Amniotic stem cell (primary cell): ENCODE measurements at places on chromosomes 7 and 10.
A peak's percentile ranks its signal among the peaks of the same experiment; 100 is the strongest.

DNA sequence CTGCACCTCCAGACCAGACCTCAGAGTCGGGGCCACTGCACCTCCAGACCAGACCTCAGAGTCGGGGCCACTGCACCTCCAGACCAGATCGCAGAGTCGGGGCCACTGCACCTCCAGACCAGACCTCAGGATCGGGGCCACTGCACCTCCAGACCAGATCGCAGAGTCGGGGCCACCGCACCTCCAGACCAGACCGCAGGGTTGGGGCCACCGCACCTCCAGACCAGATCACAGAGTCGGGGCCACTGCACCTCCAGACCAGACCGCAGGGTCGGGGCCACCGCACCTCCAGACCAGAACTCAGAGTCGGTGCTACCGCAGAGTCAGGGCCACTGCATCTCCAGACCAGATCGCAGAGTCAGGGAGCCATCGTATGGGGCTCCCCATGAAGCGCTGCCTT is 105.9 kb downstream of the ACTR3B start:
- DNase-seq: no peak

DNA sequence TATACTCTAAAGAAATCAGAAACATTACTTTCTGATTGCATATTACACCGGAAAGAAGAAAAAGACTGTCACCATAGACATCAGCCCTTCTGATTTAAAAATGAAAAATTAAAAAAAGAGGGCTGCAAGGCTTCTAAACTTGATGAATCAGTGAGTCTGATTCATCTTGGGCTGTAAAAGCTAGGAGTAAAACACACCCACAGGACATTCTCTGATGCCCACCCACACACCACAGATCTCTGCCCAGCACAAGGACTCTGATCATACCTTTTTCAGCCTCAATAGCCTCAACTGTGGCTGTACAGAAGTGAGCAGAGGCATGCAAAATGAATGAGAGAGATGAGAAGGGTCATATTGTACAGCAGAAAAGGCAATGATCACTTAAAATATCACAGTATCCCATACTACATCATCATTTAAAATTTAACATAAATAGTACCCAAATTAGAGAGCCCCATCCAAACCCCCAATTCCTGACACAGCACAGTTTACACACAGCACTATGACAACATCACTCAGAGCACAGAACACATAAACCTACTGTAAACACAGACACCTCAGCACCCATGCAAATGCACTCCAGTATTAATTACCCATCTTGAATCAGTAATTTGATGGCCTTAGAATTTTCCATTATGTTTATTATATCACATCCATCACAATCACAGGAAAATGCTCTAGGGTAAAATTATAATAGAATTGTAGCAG is 6.4 kb upstream of the MSS51 start:
- peak; percentile 4 for DNase-seq

- DNase-seq: no peak
Observed at GRCh38 chr7:930975-931758, 23.3 kb downstream of the ADAP1 start.

- DNase-seq: no peak
Observed at GRCh38 chr10:27611744-27612550, 107.8 kb downstream of the RAB18 start.

GRCh38 chr7:83528925-83529423 is 120.0 kb downstream of the SEMA3E start:
- DNase-seq: no peak
